Activated CD4-positive, alpha-beta T cell treated with anti-CD3 and anti-CD28 coated beads for 48 hours (primary cell): ENCODE measurements at places on chromosomes 4 and X.

GRCh38 chr4:101823864-101824263, 33.3 kb downstream of the BANK1 start:
- DNase-seq = no peak

DNA sequence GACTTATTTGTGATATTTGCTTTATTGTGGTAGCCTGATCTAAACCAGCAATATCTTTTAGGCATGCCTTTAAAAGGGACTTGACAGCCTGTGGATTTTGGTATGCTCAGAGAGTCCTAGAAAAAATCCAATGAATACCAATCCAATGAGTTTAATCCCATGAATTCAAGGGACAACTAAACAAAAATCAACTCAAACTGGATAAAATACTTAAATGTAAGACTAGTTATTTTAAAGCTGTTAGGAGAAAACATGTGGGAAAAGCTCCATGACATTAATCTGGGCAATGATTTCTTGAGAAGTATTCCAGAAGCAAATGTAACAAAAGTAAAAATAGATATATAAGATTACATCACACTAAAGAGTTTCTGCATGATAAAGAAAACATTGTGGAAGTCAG, 711.5 kb upstream of the PITX2 start:
- no peak for DNase-seq

GRCh38 chr4:140042634-140043033, 111.3 kb downstream of the MAML3 start:
- no peak for DNase-seq

GRCh38 chr4:131337936-131338335, 1811.2 kb upstream of the PCDH10 start:
- no peak for DNase-seq

DNA sequence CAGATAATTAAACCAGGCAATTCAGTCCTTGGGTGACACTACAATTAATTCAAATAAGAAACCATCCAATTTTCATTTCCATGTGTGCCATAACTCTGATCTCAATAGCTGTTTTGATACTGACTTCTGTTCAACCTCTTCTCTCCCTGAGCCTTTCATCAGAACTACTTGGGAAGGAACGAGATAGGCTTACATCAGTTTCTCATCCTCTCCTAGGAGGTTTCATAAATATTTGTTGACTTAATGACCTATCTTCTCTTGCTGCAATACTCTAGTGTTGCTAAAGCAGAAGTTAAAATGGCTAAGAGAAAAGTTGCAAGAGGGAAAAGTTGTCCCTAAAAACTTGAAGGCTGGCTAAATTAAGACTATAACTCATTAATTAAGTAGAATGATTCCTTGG, 41.8 kb downstream of the PRKG2 start:
- no peak for DNase-seq

DNA sequence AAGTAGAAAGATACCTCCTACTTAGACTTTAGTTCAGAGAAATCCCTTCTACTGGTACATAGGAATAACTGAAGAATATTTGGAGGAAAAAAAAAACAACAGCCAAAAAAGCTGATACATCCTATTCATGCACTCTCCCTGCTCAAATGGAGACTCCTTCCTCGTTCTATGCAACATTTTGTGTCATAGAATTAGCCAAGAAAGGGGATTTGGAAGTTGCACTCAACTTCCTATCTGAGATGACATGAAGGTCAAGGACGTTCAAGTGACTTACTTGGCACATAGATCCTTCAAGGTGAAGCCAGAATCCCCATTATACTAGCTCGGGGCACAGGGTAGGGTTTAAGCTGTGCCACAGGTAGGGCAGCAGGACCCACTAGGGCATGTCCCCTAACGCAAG, 56.2 kb upstream of the S100G start:
- no peak for DNase-seq

GRCh38 chr4:160350944-160351343, 1248.1 kb downstream of the RAPGEF2 start:
- no peak for DNase-seq

DNA sequence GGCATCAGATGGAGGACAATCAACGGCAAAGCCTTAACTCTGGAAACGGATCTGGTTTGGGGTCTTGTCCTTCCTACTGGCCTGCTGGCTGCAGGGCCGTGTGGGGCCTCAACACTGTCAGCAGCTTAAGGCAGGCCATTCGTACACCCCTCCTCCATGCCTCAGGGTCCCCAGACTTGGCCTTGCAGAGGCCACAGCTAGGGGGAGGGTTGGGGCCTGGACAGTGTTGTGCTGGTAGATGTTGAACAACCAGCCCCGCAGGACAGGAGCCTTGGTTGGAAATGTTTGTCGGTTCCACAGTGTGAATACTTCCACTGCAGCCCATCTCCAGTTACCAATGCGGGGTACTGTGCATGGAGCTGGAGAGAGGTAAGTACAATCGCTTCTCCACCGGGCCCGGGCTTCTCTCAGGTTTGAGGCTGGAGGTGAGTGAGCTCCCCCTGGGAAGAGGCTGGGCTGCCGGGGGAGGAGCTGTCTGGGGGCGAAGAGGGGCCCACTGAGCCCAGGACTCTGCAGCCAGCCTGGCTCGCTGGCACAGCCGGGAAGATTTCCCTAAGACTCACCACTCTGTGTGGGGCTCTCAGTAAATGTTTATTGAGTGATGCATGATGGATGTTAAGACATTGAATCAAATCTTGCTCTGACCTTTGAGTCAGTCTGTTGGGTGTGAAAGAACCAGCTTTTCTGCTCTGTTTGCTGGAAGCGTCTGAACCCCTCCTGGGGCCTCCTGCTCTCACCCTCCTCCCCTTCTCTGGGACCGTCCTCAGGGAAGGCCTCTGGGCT, 19.7 kb upstream of the GPR78 start:
- no peak for DNase-seq

GRCh38 chr4:139556724-139557555, 921 bp upstream of the SETD7 start:
- DNase-seq = peak; percentile 73

- DNase-seq = no peak
Observed at GRCh38 chrX:7690842-7691241, 152.1 kb upstream of the VCX start.

DNA sequence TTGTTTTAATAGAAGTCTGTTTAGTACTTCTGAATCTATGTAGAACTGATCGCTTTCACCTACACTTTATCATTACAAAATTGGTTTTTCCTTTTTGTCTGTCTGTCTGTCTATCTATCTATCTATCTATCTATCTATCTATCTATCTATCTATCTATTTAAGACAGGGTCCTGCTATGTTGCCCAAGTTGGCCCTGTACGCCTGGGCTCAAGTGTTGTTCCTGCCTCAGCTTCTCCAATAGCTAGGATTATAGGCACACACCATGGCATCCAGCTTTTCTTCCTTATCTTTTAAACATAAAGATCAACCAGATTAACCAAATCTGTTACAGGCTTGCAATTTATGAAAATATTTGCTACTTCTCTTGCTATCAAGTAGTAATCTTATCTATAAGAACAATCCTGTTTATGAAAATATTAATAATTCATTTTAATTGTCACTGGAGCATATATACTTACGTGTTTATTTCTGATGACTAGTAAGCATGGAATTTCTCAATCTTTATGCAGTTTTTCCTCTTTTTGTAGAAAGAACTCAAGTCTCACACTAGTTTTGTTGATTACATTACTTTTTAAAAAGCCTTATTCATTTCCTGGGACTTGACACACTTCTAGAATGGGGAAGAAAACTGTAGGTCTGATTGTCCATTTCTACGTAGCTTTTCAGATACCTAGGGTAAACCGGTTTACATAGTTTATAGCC, 24.5 kb downstream of the KIAA0232 start:
- DNase-seq = no peak

DNA sequence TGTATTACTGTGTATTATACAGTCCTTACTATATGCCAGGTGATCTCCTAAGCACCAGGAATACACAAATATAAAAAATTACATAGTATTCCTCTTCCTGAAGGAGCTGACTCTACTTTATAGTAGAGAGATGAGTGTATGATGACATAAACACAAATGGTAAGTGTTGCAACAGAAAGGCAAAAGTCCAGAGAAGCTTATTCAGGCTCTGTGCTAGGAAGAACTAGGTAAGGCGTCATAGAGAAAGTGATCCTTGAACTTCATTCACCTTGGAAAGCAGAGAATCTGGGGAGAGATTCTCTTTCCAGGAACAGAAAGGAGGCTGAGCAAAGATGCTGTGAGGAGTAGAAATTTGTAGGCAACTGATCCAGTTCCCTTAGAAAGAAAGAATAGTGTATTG, 115.0 kb upstream of the KCNIP4 start:
- DNase-seq = no peak

- DNase-seq = no peak
Observed at GRCh38 chrX:16870862-16871815, 977 bp upstream of the RBBP7 start.

GRCh38 chrX:118016422-118016821, 100.2 kb downstream of the KLHL13 start:
- DNase-seq = no peak

DNA sequence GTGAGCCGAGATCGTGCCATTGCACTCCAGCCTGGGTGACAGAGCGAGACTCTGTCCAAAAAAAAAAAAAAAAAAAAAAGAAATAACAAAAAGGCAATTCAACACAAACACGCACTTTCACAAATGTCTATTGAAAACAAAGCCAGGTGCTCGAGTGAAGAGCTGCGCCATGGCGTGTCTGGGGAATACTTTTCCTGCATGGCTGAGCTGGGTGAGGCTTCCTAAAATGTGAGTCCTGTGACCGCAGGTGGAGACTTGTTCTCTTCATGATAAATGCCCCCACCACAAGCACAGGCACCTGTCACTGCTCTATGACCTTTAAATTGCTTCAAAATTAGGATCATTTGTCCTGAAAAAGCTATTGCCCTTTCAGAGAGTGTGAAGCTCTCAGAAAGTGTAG, 4.0 kb upstream of the ABLIM2 start:
- no peak for DNase-seq

- DNase-seq = no peak
Observed at GRCh38 chr4:142369141-142369540, 477.0 kb downstream of the INPP4B start.

DNA sequence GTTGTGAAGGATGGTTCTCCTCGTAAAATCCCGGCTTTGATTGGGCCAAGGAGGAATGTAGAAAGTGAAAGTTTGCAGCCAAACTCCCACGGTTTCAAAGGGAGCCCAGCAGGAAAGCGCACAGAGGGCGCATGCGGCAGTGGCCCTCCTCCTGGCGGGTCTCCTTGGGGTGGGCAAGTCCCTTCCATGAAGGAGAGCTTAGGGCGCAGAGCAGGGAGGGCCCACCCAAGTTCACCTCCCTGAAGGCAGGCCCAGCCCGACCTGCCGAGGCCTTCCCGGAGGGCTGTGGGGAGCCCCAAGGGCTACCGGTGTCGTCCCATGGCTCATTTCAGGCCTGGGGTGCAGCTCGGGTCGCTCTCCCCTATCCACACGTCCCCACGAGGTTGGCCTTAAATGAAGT, 2.0 kb downstream of the PDZD4 start:
- DNase-seq = no peak

DNA sequence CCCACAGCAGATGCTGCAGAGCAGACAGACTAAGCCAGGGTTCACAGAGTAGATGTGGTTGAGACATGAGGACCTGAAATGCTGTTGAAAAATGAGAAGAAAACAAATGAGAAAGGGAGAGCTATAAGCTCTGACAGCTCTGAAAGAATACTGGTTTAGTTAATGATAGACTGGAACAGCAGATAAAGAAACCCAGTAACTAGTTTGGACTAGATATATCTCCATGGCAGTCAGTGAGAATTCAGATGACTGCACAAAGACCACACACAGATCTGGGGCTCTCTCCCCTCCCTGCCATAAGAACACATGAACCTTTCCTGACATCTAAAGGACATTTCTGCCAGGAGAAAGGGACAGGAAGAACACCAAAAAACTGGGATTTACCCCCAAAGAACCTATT, 8.2 kb downstream of the NAA11 start:
- no peak for DNase-seq

- DNase-seq = peak; percentile 16
Observed at GRCh38 chr4:30721185-30722091, 1.3 kb downstream of the PCDH7 start.

DNA sequence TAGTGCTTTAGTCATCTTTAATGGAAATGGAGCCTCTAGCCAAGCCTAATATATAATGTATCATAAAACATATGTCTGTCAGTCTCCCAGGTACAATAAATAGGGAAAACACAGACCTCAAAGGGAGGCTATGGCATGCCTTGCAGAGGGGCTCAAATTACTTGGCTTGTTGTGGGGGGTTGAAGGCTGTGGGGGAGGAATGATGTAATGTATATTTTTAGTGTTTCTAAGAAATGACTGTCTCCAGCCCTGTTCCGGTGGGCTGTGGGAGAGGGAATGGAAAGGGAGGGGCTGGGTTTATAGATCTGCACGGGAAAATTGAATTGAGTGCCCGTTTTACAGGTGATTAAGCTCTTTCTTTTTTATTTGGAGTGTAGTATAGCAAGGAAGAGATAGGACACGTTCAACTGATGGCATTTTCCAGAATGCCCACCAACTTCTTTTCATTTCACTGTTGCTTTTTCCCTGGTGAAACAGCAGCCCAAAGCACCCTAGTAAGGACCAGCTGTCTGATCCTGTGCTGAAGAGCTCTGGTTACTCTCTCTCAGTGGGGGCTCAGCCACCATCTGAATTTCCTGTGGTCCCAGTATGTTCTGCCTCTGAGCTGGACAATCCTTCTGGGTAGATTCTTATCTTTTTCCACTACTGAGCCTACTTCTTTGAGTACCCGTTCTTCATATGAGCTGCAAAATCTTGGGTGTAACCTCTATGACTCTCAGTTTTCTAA, 220.7 kb upstream of the CASK start:
- no peak for DNase-seq

- no peak for DNase-seq
Observed at GRCh38 chr4:168794881-168795280, 215.2 kb downstream of the CBR4 start.

DNA sequence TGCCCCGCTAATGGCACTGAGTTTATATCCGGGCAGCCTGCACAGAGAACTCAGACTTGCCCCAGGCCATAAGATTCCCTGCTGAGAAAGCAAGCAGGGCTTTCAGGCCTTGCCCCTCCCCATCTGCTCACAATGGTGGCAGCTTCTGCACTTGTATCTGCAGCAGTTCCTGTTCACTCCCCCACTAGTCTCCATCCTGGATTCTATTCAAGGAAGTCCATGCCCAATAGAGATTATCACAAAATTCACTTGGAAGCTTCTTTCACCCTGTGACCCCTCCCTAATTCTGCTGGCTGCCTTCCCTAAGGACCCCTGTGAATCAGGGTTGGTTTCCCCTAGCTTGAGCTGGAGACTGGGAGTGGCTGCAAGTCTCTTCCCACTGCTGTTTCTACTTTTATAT, 34.5 kb upstream of the UCP1 start:
- DNase-seq = no peak
